ENCODE measurements at places on chromosomes 2 and 18.

GRCh38 chr2:174613531-174613930, 15.9 kb upstream of the WIPF1 start:
- no peak for DNase-seq

- no peak for DNase-seq
Observed at GRCh38 chr2:44939106-44940048, 2.1 kb upstream of the SIX3 start.

GRCh38 chr2:79716266-79716665, 203.4 kb downstream of the CTNNA2 start:
- no peak for DNase-seq

- DNase-seq: no peak
Observed at GRCh38 chr2:151410485-151410834, 758 bp downstream of the RIF1 start.

DNA sequence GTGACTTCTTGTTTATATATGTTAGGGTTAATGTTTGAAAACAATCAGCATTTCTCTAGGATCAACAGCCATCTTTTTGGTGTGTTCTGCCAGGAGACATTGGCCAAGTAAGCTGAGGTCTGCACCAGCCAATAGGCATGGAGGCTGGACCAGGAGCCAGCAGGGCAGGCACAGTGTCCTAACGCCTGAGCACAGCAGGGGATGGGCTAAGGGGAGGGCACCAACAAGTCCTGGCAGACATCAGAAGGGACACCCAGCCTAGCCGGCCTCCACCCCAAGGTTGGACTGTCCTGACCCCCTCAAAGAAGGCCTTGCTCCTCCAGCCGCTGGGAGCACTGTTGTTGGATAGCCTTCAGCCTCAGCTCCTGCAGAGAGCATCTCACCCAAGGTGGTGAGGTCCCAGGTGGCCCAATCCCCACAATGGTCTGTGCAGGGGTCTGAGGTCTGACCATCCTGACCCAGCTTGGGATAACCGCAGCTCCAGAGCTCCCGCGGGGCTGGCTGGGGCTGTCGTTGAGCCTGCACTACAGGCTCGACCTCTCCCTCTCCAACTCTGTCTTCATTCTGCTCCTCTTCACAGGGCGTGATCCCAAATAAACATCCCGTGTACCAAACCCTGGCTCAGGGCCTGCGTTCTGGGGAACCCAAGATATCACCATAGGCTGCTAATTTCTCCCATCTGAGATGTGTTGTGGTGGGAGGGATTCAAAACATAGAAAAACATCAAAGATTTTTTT, 8.1 kb downstream of the TEX44 start:
- DNase-seq: no peak

DNA sequence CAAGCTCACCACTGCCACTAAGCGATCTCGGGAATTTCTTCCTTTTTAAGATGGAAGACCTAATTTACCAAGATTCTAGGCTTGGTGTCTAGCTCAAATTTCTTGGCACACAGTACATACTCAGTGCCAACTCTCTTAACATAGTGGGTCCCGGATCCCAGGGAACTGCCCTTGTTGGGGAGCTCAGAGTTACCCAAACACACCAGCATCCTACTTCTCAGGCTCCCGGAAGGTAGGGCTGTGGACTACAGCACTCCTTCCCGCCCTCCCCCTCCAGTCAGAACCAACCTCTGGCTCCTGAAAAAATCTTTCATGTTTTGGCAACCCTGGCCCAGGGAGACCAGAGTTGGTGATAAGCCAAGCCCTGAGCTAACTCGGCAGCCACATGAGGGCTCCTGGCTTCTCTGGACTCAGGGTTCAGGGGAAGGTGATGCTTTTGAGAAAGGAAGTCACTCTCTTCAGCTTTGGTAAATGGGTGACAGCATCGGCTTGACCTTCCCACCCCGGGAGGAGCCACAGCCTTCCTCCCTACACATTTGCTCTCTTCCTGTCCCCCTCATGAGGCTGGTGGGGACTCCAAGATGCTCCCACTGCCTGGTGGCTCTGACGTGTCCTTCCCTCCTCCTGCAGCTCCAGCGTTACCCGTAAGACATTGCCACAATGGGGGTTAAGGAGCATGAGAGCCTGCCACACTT, 8.8 kb downstream of the ODC1 start:
- no peak for DNase-seq

DNA sequence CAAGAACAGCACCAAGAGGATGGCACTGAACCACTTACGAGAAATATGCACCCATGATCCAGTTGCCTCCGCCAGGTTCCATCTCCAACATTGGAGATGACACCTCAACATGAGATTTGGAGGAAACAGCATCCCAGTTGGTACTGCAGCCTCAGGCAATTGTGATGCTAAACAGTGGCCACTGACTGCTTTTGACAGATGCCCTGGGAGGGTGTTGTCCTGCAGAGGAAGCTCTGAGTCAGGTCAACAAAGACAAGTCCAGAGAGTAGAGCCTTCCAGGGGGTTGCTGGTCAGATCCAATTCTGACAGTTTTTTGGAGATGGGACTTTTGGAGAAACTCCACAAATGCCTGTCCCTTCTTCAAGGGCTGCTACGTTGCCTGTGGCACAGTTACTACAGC, 82.4 kb downstream of the SNTG2 start:
- no peak for DNase-seq

DNA sequence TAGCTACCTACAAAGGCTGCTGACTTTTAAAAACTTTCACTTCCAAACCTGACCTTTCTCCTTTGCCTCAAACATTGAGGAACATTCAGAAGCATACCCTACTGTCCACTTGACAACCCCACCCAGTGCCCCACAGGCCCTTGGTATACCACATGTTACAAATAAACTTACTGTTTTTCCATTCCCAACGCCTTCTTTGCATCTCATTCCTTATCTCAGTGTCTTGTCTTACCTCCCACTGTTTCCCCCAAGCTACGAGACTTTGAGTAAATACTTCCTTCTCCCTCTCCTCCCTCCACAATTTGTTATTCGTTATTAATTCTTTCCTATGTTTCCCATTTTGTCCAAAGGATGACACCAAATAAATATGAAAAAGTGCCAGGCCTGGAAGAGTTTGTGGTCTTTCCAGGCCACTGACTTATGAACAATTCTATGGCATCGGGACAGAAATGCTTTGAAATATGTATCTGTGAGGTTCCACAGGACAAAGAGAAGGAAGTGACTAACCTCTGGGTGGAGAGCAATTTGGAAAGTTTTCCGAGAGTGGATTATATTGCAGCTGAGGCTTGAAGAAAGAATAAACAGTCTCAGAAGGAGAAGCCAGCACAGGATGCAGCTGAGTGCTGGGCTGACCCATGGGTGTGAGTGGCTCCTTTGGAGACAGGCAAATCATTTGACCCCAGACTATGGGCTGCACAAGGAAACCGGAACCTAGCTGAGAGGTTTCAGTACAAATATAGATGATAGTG, 409.0 kb downstream of the LPIN1 start:
- no peak for DNase-seq

DNA sequence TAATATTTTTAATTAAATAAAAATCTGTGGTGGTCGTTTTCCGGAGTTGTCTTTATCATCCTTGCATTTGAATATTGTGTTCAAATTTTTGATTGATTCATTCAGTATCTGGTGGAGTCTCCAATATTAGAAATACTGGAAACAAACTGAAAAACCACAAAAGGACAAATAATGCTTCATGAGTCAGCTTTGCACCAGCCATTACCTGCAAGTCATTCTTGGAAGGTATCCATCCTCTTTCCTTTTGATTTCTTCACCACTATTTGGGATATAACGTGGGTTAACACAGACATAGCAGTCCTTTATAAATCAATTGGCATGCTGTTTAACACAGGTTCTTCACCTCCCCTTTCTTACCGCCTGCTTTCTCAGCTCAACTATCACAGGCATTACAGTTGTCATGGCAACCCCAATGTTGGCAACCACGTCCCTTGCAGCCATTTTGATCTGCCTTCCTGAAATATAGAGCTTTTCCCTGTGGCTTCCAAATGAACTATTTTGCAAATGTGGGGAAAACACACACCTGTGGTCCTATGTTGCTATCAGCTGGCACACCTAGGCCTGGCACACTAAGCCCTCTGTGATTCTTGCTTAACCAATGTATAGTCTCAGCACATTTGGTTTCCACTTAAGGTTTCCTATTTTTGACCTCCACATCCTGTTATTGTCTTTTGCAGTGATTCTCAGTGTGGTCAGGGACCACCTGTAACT, 6.5 kb downstream of the CTLA4 start:
- DNase-seq: no peak

DNA sequence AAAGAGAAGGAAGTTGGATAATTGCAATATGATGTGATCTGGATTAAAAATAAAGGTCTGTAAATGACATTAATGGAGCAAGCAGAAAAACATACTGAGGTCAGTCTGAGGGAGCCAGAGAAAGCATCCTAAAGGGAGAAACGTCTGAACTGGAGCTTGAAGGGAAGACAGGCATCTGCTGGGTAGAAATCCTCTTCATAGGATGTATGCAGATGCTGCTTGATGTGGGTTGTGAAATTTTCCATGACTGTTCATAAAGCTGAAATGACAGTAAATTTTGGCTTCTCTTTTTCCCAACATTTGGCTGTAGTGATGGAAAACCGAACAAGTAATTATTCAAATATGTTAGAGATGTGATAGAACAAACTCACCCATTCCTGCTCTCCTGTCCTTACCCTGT, 287.6 kb downstream of the CAMKMT start:
- no peak for DNase-seq

GRCh38 chr2:139790136-139790535, 1009.9 kb upstream of the NXPH2 start:
- no peak for DNase-seq

DNA sequence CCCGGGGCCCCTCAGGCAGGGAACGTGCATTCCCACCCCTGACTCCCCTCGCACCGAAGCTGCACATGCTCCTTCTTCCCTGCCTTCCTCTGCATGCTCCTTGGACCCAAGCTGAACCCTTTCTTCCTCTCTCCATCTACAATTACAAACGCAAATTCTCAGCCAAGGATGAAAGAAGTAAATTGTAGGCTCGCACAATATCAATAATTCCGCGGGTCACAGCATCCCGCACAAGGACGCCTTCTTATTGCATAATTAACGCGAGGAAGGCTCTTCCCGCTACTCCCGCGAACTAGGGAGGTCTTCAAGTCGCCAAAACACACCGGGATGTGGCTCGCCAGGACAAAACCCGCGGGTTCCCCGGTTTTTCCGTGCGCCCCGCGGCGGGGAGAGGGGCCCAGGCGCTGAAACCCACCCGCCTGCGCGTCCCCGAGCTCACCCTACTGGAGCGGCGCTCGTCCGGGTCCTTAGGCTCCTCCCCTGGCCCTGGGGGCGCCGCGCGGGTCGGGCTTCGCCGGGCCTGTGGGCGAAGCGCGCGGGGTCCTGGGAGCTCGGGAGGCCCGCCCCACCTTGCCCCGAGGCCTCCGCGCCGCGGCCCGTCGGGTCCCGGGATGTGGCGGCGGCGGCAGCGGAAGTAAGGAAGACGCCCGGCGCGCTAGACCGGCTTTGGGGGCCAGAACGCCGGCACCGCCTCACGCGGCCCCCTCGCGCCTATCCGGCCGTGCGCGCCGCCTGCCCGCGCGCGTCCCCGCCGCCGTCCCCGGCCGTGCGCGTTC, at the start of gene CHST10:
CHST10 (minus strand) TSS at position 734 of the 776 bp plus-strand sequence. CDS start 10,993 bp downstream, outside the sequence.
- peak; percentile 13 for DNase-seq

- no peak for DNase-seq
Observed at GRCh38 chr2:19796035-19796695, 105.6 kb downstream of the TTC32 start.

GRCh38 chr18:8536922-8537321, 72.3 kb upstream of the RAB12 start:
- no peak for DNase-seq

DNA sequence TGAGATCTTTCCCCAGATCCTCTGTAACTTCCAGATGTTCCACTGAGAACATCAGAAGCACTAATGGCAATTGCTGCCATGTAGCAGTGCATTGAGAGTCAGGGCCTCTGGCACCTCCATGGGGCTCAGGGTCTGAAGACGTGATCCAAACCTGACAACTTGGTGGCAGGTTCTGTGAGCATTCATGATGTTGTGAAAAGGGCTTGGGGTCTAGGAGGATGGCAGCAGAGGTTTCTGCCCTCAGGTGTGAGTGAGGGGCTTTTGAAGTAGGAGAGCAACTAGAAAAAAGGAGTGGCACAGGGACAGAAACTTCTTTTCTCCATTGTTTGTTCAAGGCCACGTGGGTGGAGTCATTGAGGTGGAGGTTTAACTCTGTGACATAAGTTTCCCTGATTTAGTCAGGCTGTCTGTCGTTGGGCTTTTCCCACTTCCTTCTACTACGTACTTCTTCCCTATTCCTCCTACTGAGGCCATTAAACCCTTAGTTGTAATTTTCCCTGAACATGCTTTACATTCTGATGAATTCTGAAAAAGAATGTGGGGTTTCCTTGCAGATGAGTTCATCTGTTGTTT, 13.1 kb downstream of the CFLAR start:
- no peak for DNase-seq

DNA sequence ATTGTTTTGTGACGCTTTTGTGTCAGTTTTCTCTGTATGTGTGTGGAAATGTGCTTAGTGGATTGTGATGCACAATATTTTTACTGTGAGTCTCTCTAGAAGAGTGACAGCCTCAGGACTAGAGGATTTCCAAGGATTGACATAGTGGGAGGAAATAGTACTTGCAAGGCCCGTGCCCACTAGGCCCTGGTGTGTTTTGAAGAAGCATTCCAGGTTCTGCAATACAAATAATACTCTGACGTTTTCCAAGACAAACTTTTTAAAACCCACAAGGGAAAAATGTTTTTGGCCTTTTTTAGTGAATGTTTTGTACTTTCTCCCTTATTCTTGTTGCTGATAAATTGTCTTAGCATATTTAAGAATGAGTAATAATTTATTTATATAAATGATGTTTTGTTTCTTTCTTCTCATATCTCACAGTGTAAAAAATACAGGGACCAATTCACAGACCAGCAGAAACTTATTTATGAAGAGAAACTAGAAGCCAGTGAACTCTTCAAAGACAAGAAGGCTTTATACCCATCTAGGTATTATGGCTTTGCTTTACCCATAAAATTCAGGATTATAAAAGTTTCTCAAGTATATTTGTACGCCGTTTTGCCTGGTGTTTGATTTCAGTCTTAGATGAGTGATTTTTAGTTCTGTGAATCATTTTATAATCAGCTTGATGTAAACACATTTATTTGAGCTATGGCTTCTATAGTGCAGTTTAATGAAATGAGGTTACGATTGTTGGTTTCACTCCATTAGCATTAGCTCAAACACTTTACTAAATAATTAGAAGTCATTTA, 165.6 kb downstream of the MYO1B start:
- DNase-seq: no peak

- DNase-seq: no peak
Observed at GRCh38 chr2:85957256-85957655, 68.5 kb upstream of the ST3GAL5 start.

GRCh38 chr18:72208920-72209676, 335.0 kb downstream of the CBLN2 start:
- no peak for DNase-seq

- DNase-seq: no peak
Observed at GRCh38 chr2:29691391-29691950, 229.9 kb downstream of the ALK start.

GRCh38 chr2:6963727-6964126, 46.5 kb downstream of the RNF144A start:
- DNase-seq: no peak

DNA sequence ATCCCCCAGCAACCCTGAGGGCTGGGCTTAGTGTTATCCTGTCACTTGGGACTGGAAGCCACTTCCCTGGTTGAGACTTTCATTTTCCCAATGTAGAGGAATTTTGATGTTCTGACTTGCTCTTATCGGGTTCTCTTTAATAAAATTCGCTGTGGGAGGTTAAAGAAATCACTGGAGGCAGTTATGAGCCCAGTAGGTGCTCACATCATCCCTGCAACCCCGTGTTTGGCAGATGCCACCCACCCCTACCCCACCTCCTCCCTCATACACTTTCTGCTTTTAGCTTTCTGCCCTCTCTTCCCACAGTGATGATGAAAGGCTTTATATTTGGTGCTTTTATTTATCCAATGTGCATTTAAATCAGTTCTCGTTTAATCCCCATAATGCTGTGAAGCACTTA, 106.6 kb downstream of the MAPK4 start:
- DNase-seq: no peak
